Bronchial epithelial cell (primary cell): ENCODE measurements at places on chromosomes 2 and 18.

DNA sequence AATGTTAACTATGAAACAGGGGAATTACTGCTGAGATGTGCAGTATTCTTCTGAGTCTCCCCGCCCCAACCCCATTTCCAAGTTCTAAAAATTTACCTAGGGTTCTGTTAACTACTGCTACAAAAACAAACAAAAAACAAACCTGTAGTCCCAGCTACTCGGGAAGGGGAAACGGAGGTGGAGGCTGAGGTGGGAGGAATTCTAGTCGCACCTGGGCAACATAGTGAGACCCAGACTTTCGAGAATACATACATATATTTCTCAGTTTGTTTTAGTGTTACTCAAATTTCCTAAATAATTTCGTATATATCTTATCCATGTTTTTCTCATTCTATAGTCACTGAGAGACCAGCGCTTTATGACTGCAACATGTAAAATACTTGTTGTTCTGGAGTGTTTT lies 989 bp downstream of the STAM2 start:
- no peak for DNase-seq

DNA sequence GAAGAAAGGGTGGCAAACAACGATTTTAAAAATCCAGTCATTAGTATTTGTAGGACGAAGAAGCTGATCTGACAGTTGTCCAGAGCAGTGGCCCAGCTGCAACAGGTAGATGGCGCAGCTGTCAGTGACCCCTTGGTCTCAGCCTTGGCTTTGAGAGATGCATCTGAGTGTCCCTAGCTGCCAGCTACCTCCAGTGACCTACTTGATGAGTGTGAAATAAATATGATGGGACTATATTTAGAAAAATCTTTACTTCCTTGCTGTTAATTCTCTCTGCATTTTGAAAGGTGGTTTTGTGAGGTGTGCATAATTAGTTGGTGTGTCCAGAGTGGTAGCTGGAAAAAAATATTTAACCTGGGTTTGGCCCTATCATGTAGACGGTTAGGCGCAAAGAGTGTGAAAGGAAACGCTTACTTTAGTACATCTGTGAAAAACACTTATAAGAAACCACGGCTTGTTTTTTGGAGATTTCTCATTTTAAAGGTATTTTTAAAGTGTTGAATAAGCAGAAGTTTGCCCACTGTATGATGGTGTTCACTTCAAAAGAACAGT lies 963 bp downstream of the INPP1 start:
- DNase-seq, result no peak

GRCh38 chr2:214492608-214493007 lies 81.8 kb downstream of the VWC2L start:
- no peak for DNase-seq

GRCh38 chr2:219124381-219125110 lies 36.1 kb downstream of the NHEJ1 start:
- no peak for DNase-seq

GRCh38 chr18:35296060-35296459 lies 6.0 kb upstream of the ZSCAN30 start:
- DNase-seq, result no peak
